ENCODE measurements at places on chromosomes 5 and 9.

GRCh38 chr5:83701886-83702285, 18.8 kb downstream of the HAPLN1 start:
- DNase-seq, result no peak

- DNase-seq, result no peak
Measured at GRCh38 chr9:114263853-114264510, 58.9 kb upstream of the ORM1 start.

GRCh38 chr9:110426052-110426709, 88.5 kb upstream of the TXNDC8 start:
- DNase-seq, result no peak

- DNase-seq, result no peak
Measured at GRCh38 chr5:175696139-175696854, 38.4 kb downstream of the HRH2 start.

DNA sequence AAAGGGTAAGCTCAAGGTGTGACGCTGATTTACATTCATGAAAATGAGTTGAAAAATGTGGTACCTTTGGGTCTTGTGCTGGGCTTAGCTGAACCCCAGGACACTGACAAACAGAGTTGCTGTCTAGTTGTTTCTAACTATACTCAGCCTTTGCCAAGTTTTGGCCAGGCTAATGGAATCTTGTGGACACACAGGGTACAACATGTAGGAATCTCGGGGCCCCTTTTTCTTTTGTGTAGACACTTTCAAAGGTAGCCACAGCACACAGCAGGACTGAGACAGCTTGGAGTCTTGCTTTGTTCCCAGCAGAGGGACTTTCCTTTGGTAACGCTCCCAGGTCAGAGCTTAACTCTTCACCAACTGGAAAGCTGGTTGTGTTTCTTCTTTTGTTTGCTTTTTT, 7.8 kb downstream of the LIX1 start:
- no peak for DNase-seq

GRCh38 chr9:123864251-123864650, 65.7 kb downstream of the DENND1A start:
- no peak for DNase-seq

DNA sequence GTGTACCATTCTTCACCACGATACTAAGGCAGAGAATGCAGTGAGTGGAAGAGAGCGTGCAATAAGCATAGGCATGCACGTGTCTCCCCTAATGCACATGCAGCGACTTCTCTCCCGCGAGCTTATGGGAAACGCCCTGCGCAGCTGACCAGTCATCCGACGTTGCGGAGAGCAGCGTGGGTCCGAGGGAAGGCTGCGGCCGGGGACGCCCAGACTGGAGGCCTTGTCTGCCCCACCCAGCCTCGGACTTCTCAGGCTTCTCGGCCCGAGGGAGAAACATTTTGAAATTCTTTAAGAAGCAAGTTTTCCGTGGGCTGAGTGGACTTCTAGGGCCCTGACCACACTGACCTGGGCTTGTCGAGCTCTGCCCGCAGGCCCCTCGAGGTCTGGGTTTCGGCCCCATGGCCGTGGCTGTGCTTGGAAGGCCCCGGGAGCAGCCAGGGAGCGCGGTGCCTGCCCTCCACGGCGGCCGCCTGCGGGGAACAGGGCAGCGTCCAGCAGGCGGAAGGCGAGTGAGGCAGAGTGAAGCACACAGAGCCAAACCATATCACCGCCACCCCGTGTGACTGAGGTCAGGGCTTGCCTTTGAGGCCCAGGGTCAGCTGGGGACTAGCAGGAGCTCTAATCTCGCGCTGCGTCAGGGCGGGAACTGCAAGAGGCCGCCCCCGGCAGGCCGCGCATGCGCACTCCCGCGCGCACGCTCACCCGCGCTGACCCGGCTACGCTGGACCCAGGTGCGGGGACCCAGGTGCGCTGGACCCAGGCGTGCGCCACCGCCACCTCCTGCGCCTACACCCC, 60.0 kb upstream of the IRX1 start:
- no peak for DNase-seq

DNA sequence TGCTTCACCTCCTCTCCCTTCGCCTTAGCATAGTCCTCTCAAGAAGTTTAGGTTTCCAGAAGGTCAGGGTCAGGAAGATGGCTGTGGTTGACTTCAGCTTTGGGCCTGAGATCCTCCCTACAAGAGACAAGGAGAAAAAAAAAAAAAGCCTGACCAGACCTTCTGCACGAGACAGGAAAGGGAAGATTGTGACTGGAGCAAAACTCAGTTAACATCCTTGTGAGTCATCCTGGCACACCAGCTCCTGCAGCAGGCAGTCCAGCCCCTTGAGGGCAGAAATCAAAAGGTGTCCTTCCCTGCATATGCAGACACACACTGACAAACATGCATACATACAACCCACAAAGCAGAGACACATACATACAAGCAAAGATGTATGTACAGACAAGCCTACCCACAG, 18.0 kb upstream of the ENHO start:
- no peak for DNase-seq
